ENCODE measurements at places on chromosomes 4 and X.

DNA sequence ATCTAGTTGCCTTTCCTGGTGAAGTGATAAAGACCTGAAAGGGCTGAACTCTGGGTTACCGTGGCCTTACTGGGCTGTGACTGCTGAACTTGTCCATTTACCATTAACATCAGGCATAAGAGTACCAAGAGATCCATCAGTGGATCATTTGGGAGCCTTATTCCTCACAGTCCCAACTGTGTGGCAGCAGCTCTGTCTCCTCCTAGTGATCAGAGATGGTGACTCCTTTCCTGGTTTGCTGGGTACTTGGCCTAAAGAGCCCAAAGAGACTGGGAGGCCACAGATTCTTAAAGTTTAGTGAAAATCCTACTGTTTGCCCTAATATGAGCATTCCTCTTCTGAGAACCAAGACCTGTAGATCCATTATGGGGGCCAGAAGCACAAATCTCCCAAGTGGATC, 56.3 kb upstream of the ATP6AP2 start:
- no peak for DNase-seq

DNA sequence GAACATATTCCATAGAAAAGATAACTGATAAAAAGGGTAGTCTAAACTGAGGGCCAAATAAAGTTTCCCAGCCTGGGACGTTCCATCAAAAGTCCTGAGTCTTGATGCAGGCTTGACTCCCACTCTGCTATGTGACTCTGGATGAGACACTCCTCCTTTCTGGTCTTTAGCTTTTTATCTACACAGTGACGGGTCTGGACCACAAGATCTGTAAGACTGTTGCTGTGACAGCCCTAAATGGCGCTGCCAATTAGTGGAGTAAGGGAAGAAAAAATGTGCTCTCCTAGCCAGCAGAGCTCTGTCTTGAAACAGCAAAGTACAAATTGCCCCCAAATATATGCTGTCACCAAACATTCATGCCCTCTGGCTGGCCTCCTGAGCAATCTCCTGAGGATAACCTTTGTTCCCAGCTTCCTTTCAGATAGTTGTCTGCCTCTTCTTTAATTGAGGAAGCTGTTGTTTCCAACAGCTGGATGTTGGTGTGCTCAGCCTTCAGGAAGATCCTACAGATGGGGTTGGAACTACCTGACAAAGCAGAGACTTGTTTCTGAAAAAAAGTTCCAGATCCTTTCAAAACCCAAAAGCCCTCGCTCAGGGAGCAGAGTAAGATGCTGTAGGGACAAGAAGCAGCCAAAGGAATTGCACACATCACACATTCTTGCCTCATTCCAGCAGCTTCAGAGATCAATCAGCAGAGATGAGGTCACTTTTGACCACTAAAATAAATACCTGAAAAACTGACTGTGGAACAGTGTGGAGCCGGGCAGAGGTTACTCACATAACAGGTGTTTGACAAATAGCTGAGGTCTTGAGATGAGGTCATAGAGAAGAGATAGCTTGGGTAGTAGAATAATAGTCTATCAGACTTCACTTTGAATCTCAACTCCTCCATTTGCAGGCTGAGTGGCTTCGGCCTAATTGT, 383.4 kb upstream of the FGF13 start:
- DNase-seq: no peak

GRCh38 chr4:8332038-8332857, 62.7 kb downstream of the HTRA3 start:
- DNase-seq: no peak

GRCh38 chrX:41733939-41734338, 10.0 kb downstream of the GPR82 start:
- DNase-seq: no peak

- no peak for DNase-seq
Observed at GRCh38 chrX:126137899-126138298, 28.2 kb downstream of the DCAF12L2 start.

- DNase-seq: no peak
Observed at GRCh38 chr4:162959046-162959445, 207.6 kb downstream of the NAF1 start.

- DNase-seq: no peak
Observed at GRCh38 chr4:186647821-186648220, 75.8 kb downstream of the FAT1 start.

DNA sequence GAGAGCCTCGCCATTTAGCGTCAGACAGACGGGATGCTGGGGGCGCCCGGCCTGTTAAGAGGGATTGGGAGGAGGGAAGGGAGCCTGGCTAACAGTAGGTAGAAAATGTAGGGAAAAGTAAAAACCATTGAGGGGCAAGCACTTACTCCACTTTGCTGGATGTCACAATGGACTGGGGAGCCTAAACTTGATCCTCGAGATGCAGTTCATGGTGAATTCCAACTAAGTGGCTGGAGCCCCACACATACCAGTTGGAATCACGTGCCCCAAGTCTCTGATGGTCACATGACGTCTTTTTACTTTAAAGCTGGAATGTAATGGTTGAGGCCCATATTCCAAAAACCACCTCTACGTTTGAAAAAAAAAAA, 1.5 kb downstream of the PLS3 start:
- no peak for DNase-seq

DNA sequence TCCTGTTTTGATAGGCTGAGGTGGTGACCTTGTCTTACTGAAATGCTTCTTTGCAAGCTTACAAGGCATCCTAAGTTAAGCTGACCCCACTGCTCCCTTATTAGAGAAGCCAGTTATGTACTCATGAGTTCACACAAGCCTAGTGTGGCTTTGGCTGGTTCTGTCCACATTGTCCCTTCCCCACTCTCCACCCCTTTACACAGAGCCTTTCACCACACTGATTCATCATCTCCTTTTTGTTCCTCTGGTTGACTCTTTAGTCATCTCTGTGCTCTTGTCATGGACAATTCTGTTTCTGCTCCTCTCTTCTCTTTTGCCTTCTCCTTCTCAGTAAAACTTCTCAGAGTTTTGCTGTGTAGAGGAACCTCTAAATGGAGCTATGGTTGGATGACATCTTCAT, 4.9 kb downstream of the CHRNA9 start:
- no peak for DNase-seq

DNA sequence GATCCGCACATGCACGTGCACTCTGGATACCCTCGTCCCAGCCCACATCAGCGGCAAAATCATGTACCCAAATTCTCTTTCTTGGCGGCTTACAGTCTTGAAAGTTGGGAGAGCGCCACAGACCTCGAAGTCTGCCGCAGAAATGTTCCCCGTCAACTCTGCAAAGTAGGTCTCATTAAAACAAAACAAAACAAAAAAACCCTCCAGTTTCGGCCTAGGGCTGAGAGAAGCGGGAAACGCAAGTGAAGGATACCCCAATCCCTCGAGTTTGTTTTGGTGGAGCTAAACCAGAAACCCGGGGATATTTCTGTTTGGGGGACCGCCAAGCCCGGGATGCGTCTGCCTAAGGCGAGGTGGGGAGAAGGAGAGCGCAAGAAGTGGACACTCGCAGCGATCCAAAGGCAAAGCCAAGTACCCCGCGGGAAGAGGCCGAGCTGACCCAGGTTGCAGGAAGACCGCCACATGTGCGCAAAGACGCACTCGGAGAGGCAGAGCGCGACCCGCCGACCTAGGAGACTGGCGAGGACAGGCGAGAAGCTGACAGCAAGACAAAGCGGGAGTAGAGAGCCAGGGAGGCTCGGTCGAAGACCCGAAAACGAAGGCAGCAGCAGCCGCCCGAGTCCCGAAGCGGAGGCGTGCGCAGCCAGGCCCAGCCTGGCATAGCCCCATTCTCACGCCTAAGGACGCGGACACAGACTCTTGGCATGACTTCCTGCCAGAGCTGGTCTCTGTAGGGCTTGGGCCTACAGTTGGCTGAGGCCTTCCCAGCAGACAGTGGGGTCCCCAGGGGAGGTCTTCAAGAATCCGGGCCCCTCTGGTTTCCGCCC, 49.6 kb upstream of the BCOR start:
- DNase-seq: no peak

GRCh38 chrX:46710425-46710824, 48.5 kb downstream of the SLC9A7 start:
- no peak for DNase-seq

GRCh38 chrX:14411326-14411725, 118.0 kb upstream of the GLRA2 start:
- no peak for DNase-seq

- no peak for DNase-seq
Observed at GRCh38 chrX:1614927-1615326, at the start of gene ASMT. Gene ASMT (plus strand): TSS chrX:1615059. CDS start chrX:1615200, 141 bp downstream.

GRCh38 chr4:1907848-1908525, 36.8 kb downstream of the NSD2 start:
- no peak for DNase-seq

DNA sequence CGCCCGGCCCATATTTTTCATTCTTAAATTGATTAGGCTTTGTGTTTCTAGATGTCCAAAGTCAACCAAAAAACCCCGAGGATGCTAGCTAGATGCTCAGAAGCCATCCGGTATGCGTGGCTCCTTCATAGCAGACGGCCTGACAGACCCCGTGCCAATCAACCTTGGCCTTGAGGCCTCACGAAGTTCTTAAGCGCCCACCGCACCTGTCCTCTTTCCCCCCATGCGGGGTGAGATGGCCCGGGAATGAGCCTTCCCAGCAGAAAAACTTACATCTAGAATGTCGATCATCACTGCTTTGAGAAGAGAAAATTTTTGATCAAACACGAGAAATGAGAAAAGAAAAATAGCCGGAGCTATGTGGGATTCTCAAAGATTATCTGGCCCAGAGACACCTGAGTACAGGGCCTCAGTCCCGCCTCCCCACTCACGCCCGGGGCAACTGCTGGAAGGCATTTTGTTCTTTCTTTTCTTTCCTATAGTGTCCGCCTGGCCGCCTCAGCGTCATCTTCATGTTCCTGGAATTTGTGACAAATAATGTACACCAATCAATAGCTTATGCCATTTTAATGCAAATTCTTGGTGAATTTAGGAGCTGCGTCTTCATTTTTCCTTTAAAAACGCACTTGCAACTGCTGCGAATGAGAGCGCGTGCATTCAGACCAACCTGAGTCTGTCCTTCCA, 1.6 kb upstream of the NAT8L start:
- DNase-seq: no peak

GRCh38 chr4:168569931-168570276, 73.1 kb downstream of the PALLD start:
- DNase-seq: no peak

All from left renal pelvis (tissue), 4 donors.